Cardiac muscle cell (in vitro differentiated cells and primary cell): ENCODE measurements at places on chromosomes 16 and 17. TPM values are rescaled to one million over a fixed set of nuclear protein-coding genes. Genes with fewer than 3 reads are reported as not detected.

SSTR5 gene
- polyA plus RNA-seq = 0.55 TPM in 1 of 2 replicates, not detected in the other

MYH8 gene
- not detected in 2 replicates for polyA plus RNA-seq

AOC2 gene
- polyA plus RNA-seq = 2.4 and 4.8 TPM in 2 replicates

C16orf92 gene
- polyA plus RNA-seq = not detected in 2 replicates

NOL3 gene
- polyA plus RNA-seq = 19.4 and 31.1 TPM in 2 replicates

CTRB1 gene
- 0.22 and 1.1 TPM in 2 replicates for polyA plus RNA-seq

FAM171A2 gene
- polyA plus RNA-seq = 38.6 and 43.2 TPM in 2 replicates

GRB7 gene
- 1.8 and 5.6 TPM in 2 replicates for polyA plus RNA-seq

TBC1D3K gene
- polyA plus RNA-seq = not detected in 2 replicates

CLN3 gene
- polyA plus RNA-seq = 29.6 and 39.2 TPM in 2 replicates

ASB16 gene
- 5.5 and 6.4 TPM in 2 replicates for polyA plus RNA-seq

SPATA22 gene
- not detected in 2 replicates for polyA plus RNA-seq

SLC2A4 gene
- polyA plus RNA-seq = 23.4 and 32.7 TPM in 2 replicates

MARVELD3 gene
- 0.44 and 0.51 TPM in 2 replicates for polyA plus RNA-seq

MYH11 gene
- polyA plus RNA-seq = 3.3 and 12.2 TPM in 2 replicates

NDRG4 gene
- 48.0 and 54.4 TPM in 2 replicates for polyA plus RNA-seq

ABCC12 gene
- polyA plus RNA-seq = not detected in 2 replicates

CFAP97D1 gene
- not detected in 2 replicates for polyA plus RNA-seq

TMEM235 gene
- polyA plus RNA-seq = 1.7 and 2.3 TPM in 2 replicates

FOXN1 gene
- polyA plus RNA-seq = not detected in 2 replicates

EXOC3L1 gene
- polyA plus RNA-seq = 2.8 and 4.3 TPM in 2 replicates

GSG1L2 gene
- polyA plus RNA-seq = not detected in 2 replicates

HOXB8 gene
- not detected in 2 replicates for polyA plus RNA-seq

CDH11 gene
- polyA plus RNA-seq = 21.1 and 29.4 TPM in 2 replicates

HP gene
- 0.45 TPM in 1 of 2 replicates, not detected in the other for polyA plus RNA-seq

KRT36 gene
- not detected in 2 replicates for polyA plus RNA-seq

PLD6 gene
- 0.47 and 0.51 TPM in 2 replicates for polyA plus RNA-seq

FZD2 gene
- 51.5 and 63.4 TPM in 2 replicates for polyA plus RNA-seq

TNRC6C gene
- 6.5 and 7.4 TPM in 2 replicates for polyA plus RNA-seq

BCO1 gene
- not detected in 2 replicates for polyA plus RNA-seq

PPY gene
- polyA plus RNA-seq = not detected in 2 replicates

C17orf67 gene
- polyA plus RNA-seq = 1.9 and 2.6 TPM in 2 replicates

DNAI2 gene
- polyA plus RNA-seq = not detected in 2 replicates

MRPL28 gene
- 234 and 290 TPM in 2 replicates for polyA plus RNA-seq

ADAMTS18 gene
- not detected in 2 replicates for polyA plus RNA-seq

SLC52A1 gene
- 0.16 TPM in 1 of 2 replicates, not detected in the other for polyA plus RNA-seq

KRT39 gene
- not detected in 2 replicates for polyA plus RNA-seq

KRT33B gene
- not detected in 2 replicates for polyA plus RNA-seq

TM4SF5 gene
- polyA plus RNA-seq = not detected in 2 replicates

PSMD11 gene
- 143 and 145 TPM in 2 replicates for polyA plus RNA-seq

PALB2 gene
- polyA plus RNA-seq = 10.8 and 13.8 TPM in 2 replicates

VASN gene
- 18.9 and 30.5 TPM in 2 replicates for polyA plus RNA-seq

SDK2 gene
- polyA plus RNA-seq = 11.8 and 14.2 TPM in 2 replicates

ADGRG1 gene
- 0.15 and 0.21 TPM in 2 replicates for polyA plus RNA-seq

ADORA2B gene
- polyA plus RNA-seq = 11.6 and 16.2 TPM in 2 replicates

USP31 gene
- polyA plus RNA-seq = 5.1 and 5.4 TPM in 2 replicates

PLEKHG4 gene
- polyA plus RNA-seq = 1.0 and 5.2 TPM in 2 replicates

ABCA9 gene
- not detected in 2 replicates for polyA plus RNA-seq

NPIPA2 gene
- 2.4 and 4.0 TPM in 2 replicates for polyA plus RNA-seq
